GM10248 (cell line): ENCODE measurements at places on chromosomes 12 and 14.
A peak's percentile ranks its signal among the peaks of the same experiment; 100 is the strongest.

DNA sequence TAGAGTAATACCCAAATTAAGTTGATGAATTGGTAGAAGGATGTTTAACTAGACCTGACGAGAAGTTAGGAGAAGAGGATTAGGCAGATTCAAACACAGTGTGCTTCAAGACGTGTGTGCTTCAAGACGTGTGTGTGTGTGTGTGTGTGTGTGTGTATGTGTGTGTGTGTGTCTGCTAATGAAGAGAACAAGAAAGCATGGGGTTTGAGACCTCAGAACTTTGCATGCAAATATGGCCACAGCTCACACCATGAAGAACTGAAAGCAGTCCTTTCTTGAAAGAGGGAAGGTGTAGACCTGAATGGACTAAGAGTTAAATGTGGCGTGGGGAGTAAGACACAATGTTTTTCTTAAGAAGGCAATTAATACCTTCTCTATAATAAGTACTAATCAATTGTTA is 32.5 kb upstream of the SSPN start:
- peak; percentile 45 for DNase-seq

DNA sequence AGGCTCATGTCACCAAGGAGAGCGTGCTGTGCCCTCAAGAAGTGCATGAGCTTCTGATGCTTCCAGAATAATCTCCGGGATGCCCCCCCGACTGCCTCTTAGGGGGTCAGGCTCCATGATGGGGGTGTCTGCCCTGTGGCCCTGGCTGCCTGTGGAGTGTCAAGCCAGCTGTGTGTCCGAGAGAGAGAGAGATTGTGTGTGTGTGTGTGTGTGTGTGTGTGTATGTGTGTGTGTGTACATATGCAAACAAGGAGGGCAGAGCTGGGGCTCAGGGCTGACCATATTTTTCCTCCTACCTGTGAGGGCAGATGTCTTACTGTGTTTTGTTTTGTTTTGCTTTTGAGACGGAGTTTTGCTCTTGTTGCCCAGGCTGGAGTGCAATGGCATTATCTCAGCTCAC is 5.6 kb upstream of the ALDH2 start:
- peak; percentile 41 for DNase-seq

DNA sequence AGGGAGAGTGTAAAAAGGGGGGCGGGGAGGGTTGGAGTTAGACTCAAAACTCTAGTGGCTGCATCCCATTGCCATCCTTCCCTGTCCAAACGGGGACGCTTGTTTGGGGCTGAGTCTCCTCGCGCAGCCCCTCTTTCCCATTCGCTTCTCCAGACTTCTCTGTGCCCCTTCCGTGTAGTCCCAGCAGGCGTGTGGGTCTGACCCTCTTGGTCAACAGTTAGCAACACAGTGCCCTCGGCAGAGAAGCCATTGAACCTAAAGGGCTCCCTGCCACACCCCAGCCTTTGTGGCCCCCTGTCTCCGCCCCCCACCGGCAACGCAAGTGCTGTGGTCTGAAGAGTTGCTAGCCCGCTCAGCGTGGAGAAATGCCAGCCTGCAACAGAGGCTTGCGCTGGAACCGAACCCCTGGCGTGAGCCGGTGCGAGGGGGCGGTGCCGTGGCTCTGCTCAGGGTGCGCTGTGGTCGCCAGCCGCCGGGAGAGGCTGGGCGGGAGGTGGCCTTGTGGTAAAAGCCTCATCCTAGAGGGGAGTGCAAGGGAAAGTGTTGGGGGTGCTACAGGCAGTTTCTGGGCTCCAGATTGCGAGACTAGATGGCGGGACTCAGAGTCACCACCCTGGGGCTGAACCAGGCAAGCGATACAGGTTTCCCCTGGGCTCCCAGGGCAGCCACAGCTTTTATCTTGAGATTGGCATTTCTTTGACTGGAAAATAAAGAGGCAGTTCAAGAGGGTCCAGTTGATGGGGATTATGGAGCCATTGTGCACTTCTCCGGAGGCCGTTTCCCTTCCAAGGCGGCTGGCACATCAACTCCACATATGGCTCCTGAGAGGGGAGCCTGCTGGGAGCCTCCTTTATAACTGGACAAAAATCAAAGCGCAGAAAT is 2.1 kb downstream of the PLXNC1 start:
- peak; percentile 40 for DNase-seq

DNA sequence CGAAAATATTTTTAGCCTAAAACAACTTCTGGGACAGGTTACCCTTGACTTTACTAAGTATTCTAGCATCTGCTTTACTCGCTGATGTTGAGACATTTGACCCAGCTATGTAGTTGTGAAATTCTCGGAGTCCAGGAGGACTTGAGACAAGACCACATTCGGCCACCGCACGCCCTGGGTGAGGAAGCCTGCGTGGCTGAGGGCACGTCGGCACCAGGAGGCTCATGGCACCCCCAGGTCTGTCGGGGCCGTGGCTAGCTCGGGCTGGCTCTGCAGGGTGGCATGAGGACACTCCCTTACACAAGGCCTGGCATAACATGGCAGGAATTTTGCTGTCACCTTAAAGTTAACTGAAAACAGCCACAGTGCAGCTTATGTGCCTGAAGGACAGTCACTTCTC is 58.1 kb upstream of the MMP17 start:
- DNase-seq = no peak

DNA sequence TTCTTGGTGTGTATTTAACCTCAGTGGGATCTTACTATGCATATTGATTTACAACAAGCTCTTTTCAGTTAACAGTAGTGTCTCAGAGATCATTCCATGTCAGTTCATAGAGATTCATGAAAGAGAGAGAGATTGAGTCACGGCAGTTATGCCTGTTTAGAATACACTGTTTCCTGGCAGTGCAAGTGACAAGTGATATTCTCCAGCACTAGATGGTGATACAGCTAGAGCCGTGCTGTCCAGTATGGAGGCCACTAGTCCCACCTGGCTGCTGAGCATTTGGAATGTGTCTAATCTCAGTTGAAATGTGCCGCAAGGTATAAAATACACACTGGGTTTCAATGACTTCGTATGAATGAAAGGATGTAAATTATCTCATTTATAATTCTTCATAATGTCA is 184.4 kb downstream of the SUDS3 start:
- DNase-seq = no peak

- no peak for DNase-seq
These were observed 77.7 kb downstream of the ETV6 start for GRCh38 chr12:11727133-11727664.

DNA sequence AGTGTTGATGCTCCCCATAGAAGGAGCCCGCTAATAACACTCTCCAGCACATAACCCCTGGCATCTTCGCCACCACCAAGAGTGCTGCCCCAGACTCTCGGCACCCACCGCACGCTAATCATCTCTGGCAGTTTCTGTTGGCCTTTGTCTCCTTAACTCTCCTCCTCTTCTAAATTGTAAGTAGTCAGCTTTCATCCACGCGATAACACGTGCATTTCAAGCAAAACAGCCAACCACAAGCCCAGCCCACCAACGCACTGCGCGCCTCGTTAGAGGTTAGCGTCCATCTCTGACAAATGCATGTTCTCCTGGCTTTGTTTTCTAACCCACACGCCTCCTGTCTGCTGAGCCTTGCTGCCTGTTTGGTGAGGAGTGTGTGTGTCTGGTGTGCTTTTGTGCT is 61.1 kb upstream of the RIN3 start:
- DNase-seq = no peak

DNA sequence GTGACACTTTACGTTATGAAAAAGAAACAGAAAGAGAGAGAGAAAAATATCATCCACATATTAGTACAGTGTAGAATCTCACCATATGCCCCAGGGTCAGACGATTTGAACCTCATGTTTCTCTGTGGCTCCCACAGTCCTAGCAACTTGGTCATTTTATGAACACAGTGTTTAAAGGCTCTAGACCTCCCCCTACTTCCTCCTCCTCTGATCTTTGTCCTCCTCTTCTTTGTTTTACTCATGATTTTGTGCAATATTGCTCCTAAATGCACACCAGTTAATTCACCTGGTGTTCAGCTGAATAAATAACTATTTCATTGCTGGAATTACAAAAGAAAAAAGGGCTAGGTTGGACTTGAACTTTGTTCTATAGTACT is 18.2 kb downstream of the GLT1D1 start:
- no peak for DNase-seq

- DNase-seq = no peak
These were observed 7.7 kb downstream of the PPP1R3E start for GRCh38 chr14:23294734-23295561.

DNA sequence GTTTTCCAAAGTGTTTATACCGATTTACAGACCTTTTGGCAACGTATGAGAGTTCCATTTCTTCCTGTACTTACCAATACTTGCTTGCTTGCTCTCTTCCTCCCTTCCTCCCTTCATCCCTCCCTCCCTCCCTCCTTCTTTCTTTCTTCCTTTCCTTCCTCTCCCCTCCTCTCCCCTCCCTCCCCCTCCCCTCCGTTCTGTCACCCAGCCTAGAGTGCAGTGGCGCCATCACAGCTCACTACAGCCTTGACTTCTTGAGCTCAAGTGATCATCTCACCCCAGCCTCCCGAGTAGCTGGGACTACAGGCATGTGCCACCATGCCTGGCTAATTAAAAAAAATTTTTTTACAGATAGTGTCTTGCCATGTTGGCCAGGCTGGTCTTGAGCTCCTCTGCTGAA is 40.4 kb downstream of the DIP2B start:
- DNase-seq = no peak

DNA sequence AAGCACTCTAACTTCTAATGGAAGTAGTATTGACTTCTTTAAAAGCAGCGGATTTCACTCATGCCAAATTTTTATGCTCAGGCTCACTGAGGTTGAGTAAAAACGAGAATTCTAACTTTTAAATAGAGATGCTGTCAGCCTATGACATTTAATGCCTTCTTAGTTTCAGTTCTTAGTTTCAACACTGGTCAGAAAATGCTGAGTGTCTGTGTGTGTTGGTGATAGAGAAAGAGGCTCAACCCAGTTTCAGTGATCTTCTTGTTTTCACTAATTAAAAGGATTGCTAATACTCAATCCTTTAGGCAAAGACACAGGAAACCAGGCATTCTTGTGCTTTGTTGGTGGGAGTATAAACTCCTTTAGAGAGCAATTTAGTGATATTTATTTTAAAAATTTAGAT is 31.0 kb downstream of the PEBP1 start:
- peak; percentile 86 for DNase-seq

DNA sequence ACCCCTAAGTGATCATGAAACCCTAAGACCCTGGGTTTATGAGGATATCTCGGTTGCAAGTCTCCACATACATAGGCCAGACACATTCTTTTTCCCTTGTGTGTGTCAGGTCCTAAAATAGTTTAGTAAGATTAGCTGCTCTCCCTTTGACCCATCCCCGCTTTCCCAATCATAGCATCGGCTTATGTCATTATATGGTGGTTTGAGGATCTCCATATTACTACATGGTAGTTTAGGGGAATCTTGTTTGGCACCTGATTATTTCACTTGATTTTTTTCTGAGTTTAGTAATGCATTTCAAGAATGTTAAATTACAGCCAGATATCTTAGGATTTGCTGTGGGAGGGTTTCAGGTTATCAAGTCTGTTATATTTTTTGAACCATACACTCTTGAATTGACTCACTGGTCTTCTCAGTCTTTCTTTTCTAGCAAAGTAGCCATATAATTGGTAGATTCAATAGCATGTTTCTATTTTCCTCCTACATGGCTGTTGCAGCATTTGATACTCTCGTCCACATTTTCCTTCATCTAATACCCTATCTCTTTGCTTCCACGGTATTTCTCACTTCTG is 68.3 kb upstream of the TRHDE start:
- no peak for DNase-seq

GRCh38 chr14:86646696-86647690 is 1117.0 kb downstream of the FLRT2 start:
- DNase-seq = no peak
